Activated CD4-positive, alpha-beta T cell treated with anti-CD3 and anti-CD28 coated beads, Interleukin-2, amount 50 U/mL, for 1 hour (primary cell): ENCODE measurements at places on chromosomes 4 and X.
A peak's percentile ranks its signal among the peaks of the same experiment; 100 is the strongest.

DNA sequence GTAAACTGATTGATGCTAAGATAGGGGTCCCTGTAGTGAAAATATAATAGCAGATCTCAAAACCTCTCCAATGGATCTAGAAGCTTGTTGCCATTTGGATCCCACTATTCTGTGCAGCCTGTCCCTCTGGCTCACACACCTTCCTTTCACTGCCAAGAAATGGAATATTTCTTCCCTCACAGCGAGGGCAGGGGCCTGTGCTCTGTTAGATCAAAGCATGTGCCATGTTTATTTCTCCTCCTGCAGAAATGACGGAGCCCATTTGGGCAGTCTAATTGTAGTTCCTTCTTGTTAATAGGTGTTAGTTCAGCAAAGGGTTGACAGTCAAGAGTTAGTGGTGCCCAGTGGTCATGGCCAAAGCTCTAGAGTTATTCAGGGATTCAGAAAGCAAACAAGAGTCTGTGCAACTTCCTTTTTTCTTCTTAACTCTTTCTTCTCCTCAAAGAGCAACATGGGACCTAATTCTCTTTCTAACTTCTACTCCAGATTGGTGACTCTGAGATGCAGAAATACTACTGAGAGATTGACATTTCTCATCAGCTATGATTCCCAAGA is 106.8 kb downstream of the STOX2 start:
- no peak for DNase-seq

DNA sequence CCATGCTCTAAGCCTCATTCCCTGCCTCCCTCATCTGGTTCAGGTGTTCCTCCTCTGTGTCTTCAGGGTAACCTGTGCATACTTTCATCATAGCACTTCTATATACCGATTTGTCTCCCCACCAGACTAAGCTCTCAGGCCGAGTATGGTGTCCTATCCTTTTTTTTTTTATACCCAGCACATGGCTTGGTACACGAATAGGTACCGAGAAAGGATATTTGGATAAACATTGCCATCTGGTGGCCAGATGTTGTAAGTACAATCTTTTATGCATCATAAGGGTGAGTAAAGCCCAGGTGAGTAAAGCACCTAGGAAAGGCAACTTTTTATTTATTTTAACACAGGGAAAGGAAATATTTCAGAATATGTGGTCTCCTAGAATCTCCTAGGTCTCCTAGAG is 68.4 kb downstream of the MID2 start:
- no peak for DNase-seq

DNA sequence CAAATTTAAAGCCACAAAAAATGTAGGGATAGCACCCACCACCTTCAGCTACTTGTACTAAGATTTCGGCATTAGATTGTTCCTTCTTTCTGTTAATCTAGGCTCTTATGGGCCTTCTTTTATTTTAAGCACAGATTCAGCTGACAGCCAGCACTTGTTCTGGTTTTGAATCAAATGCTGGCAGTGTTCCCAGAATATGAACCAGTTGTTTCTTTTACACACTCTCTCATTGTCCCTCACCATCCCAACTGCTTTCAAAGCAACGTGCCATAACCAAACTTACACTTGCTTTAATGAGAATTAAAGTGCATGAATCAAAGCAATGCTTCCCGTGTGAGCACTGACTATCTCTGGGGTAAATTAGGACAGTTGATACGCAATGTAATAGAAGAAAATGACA is 744.5 kb upstream of the FAM241A start:
- no peak for DNase-seq

DNA sequence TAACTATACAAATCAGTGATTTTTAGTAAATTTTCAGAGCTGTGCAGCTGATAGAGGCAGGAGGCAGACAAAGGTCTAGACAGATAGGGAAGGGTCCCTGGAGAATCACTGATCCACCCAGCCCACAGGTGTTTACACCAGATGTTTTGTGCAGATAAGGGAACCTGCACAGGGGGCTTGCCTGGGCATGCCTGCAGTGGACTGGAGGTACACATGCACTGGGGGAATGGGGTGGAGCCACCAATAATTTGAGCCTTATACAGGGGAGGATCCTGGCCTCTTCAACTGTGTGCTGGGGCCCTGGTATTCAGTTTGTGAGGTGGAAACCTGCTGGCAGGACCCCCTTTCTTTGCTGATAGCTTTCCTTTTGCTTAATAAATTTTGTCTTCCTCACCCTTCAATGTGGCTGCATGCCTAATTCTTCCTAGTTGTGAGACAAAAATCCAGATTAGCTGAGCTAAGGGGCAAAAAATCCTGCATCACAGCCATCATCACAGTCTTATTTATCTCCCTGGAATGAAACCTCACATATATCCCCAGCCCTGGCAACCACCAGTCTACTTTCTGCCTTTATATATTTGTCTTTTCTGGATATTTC is 102.8 kb downstream of the KDM6A start:
- no peak for DNase-seq

- DNase-seq: peak; percentile 92
Measured at GRCh38 chr4:74444891-74445642, at the start of gene AREG. AREG (plus strand) TSS chr4:74445136; CDS start chr4:74445346, 210 bp downstream.

DNA sequence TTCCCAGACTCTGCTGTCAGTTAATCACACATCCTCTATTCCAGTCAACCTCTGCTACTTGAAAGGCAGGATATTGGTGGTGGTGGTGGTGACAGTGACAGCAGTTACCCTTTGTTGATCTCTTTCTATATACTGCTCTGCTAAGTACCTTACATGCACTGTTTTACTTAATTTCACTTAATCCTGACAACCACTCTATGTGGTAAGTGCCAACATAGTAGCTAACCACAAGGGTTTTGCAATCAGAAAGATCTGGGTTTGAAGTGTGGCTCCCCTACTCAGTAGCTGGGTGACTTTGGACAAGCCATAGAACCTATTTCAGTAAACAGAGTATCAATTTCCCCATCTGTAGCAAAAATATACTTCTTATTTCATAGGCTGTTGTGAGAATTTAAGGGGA is 24.2 kb upstream of the F9 start:
- DNase-seq: no peak

DNA sequence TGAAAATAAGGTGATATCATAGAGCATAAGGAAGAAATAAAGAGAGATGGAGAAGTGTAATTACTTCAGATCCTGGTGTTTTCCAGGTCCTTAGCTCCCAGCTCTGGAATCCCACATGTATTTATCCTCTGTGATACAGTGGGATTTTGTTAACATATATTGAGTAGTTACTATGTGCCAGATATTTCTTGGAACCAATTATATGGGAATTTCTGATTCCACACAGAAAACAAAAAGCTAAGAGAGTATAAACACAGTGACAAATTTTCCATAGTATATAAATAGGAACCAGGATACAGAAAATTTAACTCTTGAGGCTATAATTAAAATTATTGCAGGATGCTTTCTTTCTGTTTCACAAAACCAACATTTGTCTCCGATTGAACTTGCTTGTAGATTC is 1067.5 kb downstream of the PCDH7 start:
- no peak for DNase-seq

DNA sequence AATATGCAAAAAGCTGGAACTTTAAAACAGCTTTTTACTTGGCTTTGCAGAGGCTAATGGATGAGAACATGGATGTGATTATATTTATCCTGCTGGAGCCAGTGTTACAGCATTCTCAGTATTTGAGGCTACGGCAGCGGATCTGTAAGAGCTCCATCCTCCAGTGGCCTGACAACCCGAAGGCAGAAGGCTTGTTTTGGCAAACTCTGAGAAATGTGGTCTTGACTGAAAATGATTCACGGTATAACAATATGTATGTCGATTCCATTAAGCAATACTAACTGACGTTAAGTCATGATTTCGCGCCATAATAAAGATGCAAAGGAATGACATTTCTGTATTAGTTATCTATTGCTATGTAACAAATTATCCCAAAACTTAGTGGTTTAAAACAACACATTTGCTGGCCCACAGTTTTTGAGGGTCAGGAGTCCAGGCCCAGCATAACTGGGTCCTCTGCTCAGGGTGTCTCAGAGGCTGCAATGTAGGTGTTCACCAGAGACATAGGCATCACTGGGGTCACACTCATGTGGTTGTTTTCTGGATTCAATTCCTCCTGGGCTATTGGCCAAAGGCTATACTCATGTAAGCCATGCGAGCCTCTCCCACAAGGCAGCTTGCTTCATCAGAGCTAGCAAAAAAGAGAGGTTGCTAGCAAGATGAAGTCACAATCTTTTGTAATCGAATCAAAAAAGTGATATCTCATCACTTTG is 15.6 kb downstream of the TLR8 start:
- DNase-seq: no peak

DNA sequence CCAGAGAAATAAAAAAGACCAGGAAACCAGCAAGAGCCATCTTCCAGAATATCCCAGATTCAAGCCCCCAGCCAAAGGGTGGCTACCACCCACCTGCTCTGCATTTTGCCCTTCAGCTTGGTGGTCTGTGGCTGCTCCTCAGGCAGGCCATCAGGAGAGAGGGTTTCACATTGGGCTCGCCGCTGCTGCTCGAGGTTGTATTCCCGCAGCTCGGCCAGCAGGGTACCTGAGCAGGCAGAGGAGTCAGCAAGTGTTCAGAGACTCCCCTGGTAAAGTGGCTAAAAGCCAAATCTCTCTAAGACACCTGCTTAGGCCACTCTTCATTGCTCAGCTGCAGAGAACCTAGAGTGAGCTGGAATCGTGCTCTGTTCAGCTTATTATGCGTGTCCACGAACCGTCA is 110.8 kb upstream of the HSD17B10 start:
- no peak for DNase-seq

GRCh38 chr4:71367546-71367945 is 28.7 kb downstream of the SLC4A4 start:
- no peak for DNase-seq

DNA sequence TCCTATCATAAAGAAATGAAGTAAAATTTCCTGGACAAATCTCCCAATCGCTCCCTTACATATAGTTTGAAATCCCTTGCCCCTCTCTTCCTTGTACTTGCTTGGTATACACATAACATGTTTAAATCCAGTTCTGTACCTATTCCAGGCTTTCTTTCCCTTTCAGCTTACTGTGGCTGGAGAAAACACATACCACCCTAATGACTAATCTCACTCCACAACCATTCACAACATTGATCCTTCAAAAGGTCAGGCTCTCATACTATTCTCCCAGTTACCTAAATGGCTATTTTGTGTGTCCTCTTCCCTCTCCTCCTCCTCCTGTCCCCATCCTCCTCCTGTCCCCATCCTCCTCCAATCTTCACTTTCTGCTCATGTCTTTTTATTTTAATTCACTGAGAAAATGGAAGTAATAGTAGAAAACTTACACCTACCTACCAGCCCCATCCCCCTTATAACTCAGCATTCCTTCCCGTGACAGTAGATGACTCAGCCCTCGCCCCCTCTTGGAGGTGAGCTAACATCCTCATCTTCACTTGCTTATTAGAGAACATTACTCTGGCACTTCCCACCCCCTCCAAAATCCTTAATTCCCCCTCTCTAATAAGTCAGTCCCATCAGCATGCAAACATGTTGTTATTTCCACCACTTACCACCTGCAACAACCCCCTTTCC is 77.5 kb downstream of the IL15 start:
- DNase-seq: no peak

- no peak for DNase-seq
Measured at GRCh38 chrX:135437867-135438733, 16.4 kb downstream of the SMIM10L2A start.

- no peak for DNase-seq
Measured at GRCh38 chr4:30454504-30454903, 265.7 kb upstream of the PCDH7 start.

- DNase-seq: no peak
Measured at GRCh38 chr4:185566425-185566824, 31.1 kb upstream of the PDLIM3 start.

DNA sequence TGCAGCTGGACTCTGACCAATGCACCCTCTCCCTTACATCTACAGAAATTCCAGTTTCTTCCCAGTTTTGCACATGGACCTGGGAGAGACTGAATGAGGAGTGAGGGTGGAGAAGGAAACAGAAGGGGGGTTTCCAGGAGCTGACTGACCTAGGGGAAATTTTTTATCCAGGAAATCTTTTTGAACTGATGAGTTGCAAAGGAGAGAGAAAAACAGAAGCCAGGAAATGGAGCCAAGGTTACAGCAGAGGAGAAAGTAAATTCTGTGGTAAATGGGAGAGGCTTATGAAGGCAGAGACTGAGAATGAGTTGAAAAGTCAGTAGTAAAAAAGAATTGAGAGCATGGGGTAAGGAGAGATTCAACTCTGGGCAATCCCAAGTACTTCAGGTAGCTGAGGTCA is 192.8 kb downstream of the SMIM20 start:
- no peak for DNase-seq

- DNase-seq: no peak
Measured at GRCh38 chr4:82851885-82852750, 38.8 kb downstream of the SEC31A start.

GRCh38 chr4:180682776-180683175 is 1560.4 kb upstream of the TENM3 start:
- no peak for DNase-seq
